GM23248 (cell line): ENCODE measurements at places on chromosomes 12 and 14. TPM values are rescaled to one million over a fixed set of nuclear protein-coding genes. Genes with fewer than 3 reads are reported as not detected.

RDH12 gene
- total RNA-seq, result not detected in 2 replicates

DNA sequence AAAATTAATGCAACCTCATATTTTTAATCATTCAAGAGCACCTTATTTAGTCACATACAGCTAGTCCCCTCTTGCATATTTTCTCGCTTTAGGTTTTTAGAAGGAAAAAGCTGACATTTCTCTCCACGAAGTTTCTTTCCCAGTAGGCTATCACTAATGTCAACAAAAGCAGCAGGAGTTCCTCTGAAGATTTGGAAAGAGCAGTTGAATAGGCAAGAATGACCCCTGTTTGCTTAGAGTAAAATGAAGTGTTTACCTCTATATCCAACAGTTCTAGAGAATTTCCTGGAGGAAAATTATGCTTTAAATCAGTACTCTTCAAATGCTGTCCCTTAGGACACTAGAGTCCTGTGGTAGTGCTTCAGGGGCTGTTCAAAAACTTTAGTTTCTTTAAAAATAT lies 188.1 kb upstream of the PRKD1 start:
- H3K4me1 ChIP-seq, result no peaks in the 10 kb centered on the region
- no peak overlapping the region for H3K4me3 ChIP-seq
- H3K36me3 ChIP-seq, result no peaks in the 10 kb centered on the region
- H3K27ac ChIP-seq, result no peak overlapping the region

GRCh38 chr12:125254856-125255255 lies 189.6 kb downstream of the AACS start:
- H3K27ac ChIP-seq, result no peak overlapping the region
- H3K4me1 ChIP-seq, result no peaks in the 10 kb centered on the region
- no peak overlapping the region for H3K4me3 ChIP-seq

DNA sequence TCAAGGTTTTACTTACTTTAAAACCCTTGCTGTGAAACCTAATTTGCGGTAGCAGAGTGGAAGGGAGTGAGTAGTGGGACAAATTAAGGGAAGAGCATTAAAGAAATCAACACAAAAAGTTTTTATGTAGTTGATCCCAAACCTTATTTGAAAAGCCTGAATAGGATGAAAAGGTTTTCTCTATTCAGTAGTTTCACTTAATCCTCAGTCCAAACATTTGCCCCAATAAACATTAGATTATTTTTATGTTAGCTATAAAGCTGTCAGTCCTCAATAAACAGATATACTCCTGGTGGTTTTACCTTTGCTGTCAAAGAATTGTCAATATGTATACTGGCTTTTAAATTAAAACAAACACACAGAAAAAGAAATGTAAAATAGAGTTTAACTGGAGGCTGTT lies 136.0 kb downstream of the PAX9 start:
- no peaks in the 10 kb centered on the region for H3K27me3 ChIP-seq
- DNase-seq, result no peak
- no peaks in the 10 kb centered on the region for H3K4me1 ChIP-seq
